ENCODE measurements at places on chromosomes 6 and 20. TPM values are rescaled to one million over a fixed set of nuclear protein-coding genes. Genes with fewer than 3 reads are reported as not detected.
A peak's percentile ranks its signal among the peaks of the same experiment; 100 is the strongest.

FOXA2 gene
- polyA plus RNA-seq, result 12.7 TPM

TBC1D7 gene
- 9.6 TPM for polyA plus RNA-seq

CCR6 gene
- polyA plus RNA-seq, result 0.02 TPM

MYLK4 gene
- 0.07 TPM for polyA plus RNA-seq

ADGRF1 gene
- 0.01 TPM for polyA plus RNA-seq

DNA sequence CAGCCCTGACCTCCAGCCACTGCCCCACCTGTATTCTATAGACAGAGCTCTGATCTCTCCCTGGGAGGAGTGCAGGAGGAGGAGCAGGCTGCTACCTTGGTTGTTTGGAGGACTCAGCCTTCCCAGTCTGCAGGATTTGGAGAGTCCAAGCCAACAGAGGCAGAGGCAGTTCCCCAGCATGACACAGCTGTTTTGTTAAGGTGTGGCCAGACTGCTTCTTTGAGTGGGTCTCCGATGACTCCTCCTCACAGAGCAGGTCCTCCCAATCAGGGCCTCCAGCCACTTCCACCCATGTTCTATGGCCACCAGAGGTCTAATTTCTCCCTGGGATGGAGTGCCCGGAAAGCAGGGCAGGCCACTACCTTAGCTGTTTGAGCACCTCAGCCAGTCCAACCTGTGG lies 203.5 kb downstream of the HACE1 start:
- DNase-seq, result no peak

DNA sequence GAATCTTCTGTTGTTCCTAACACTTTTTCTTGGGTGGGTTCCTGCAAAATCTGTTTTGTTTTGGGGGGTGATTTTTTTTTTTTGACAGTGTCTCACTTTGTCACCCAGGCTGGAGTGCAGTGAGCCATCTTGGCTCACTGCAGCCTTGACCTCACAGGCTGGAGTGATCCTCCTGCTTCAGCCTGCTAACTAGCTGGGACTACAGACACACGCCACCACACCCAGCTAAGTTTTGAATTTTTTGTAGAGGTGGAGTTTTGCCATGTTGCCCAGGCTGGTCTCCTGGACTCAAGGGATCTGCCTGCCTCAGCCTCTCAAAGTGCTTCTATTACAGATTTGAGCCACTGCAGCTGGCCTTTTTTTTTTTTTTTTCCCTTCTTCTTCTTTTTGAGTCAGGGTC lies 60.5 kb upstream of the SNAP91 start:
- DNase-seq, result no peak

DNA sequence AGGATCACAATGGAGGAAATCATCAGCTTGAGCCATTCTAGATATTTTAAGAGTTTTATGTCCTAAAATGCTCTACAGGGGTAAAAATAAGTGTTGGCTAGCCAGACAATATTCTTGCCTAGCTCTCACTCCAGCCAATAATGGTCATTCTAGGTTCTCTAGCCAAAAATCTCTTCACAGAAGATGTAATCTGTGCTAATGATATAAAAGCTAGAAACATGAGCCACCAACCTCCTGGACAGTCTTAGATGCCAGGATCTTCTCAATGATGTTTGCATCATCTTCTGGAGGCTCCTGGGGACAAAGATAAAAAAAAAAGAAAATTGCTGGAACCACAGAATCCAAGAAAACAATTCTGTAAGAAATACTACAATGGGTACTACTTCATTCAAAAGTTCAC lies 119.1 kb downstream of the CHD6 start:
- DNase-seq, result no peak

- no peak for DNase-seq
Observed at GRCh38 chr20:63956664-63957003, 418 bp upstream of the UCKL1 start.

- no peak for DNase-seq
Observed at GRCh38 chr6:71199736-71200135, 88.9 kb upstream of the OGFRL1 start.

DNA sequence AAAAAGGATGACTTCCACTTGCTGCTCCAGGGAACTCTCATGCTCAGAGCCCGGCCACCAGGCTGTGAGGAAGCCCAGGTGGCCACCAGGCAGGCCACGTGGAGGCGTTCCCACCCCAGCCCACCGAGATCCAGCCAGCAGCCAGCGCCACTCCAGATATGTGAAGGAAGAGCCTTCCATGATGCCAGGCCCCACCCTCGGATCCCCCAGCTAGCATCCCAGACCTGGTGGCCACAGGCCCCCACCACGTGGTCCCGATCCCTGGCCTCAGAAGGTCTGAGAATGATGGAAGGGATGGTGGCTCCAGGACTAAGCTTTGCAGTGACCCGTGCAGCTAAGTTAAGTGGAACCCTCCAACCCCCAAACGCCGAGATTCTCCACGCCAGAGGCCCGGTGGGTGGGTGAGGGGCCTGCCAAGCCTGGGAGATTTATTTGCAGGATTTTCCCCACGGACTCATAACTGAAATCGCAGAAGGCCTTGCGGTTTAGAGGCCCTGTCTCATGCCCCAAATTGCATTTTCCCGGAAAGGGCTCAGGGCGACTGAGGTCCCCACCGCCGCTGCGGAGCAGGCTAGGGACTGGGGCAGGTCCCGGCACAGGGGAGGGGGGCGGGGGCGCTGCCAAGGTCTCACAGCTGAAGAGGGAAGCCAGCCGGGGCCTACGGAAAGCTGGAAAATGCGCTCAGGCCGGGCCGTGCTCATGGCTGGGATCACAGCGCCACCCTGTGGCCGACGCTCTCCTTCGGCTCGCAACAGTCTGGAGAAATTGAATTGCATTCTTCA lies 31.1 kb upstream of the CST7 start:
- peak; percentile 64 for DNase-seq

DNA sequence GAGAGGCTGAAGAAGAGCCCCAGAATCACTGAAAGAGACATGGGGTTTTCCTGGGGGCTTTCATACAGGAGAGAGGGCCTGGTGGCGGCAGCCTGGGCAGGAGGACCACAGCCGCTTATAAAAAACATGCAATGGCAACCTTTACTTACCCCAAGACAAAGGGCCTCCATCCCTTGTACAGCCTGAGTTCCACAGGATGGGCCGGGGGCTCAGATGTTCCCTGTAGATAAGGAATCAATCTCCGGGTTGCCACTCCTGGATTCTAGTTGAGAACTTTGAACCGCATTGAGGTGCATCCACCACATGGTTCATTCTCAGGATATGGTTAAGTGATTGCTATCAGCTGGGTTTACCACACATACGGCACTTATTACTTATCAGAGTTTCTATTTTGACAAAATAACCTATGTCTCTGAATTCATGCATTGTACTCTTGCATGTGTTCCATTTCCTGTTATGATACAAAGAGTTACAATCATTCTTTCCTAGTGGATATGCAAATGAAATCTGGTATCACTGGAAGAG lies 677.6 kb downstream of the KIF16B start:
- no peak for DNase-seq

DNA sequence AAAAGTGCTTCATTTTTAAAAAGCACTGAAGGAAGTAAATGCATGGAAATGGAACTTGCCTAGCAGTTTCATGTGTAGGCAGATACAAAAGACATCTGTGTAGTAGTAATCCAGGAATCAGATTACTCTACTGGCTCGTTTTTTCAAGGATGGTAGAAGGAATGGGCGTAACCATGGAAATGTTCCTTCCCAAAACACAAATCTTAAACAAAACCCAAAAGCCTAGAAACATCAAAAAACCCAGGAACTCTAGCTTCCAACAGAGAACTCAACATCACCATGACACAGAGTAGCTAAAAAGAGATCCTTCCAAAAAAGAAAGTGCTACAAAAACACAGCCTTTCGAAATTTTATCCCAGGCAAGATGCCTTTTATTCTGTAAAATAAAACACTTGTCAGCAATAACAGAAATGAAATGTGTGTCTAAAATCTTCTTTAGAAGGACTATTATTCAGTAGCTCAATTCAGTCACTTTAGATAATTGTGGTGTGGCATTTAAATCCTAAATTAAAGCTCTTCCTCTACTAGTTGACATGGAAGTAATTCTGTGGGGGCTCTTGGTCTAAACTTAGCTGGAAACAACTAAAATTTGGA lies 81.7 kb downstream of the FAM217A start:
- DNase-seq, result no peak

DNA sequence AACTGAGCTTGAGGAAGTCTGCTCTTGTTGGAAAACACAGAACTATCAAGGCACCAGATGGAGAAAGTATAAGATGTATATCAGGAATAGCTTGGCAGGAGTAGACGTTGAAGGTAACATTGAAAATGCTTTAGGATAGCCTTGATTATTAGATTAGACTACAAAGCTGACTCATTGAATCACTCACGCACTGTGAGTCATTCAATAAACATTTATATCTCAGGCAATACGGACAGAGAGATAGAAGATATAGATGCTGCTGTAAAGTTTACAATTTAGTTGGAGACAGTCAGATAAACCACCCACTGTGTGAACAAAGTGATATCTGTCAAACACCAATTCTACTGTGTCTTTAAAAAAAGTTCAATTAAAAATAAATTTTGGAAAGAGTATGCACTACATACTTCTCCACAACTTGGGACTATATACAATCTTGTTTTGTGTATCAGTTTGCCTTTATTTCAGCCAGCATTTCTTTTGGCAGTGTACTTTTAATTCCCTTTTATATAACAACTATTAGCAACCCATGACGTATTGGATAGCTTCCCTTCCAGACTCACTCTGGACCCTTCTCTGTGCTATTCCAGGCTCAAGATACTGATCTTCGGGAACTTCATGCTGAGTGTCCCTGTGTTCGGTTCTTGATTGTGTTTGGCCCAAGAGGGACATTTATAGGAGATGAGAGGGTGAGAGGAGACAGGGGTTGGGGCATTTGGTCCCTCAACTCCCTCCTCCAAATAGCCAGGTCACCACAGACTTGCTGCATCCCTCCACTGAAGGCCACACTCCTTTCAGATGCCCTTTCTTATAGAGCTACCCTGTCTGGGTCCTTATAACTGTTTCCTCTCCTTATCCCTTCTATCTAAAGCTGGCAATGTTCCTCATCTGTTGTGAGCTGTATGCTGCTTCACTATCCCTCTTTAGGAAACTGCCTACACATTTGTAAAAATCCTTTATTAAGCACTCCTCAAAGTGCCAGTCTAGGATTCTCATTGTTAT lies 176.6 kb upstream of the PTPRK start:
- DNase-seq, result no peak

DNA sequence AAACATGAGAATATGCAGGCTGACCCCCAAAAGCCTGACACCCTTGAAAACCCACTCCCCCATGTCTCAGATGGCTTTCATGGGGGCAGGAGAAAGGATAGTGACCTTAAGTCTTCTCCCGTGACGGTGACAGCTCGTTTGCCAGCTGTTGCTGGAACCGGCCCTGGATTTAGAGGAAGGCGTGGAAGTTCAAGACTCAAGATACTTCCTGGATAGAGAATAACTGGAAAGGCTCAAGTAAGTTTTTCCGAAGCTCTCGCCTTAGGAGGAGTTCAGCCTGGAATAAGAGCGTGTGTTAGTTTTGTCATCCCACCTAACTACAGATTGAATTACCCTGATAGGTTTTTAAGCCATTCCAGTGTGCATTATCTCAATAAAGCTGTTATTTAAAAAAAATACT lies 11.6 kb upstream of the MTG2 start:
- no peak for DNase-seq

DNA sequence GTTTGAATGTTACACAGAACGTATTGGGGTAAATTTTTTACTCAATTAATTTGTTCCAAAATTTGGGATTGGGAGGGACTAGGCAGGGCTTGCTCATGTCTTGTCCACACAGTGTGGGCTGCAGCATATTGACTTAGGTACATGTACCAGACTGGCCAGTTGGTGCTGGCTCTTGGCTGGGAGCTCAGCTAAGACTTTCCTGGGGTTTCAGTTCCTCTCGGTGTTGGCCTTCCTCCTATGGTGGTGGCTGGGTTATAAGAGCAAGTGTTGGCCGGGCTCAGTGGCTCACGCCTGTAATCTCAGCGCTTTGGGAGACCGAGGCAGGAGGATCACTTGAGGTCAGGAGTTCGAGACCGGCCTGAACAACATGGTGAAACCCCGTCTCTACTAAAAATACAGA lies 4.9 kb downstream of the CENPQ start:
- no peak for DNase-seq

GRCh38 chr6:112330879-112331265 lies 16.3 kb upstream of the RFPL4B start:
- DNase-seq, result no peak

- no peak for DNase-seq
Observed at GRCh38 chr6:61841958-61842357, 444.1 kb downstream of the KHDRBS2 start.

DNA sequence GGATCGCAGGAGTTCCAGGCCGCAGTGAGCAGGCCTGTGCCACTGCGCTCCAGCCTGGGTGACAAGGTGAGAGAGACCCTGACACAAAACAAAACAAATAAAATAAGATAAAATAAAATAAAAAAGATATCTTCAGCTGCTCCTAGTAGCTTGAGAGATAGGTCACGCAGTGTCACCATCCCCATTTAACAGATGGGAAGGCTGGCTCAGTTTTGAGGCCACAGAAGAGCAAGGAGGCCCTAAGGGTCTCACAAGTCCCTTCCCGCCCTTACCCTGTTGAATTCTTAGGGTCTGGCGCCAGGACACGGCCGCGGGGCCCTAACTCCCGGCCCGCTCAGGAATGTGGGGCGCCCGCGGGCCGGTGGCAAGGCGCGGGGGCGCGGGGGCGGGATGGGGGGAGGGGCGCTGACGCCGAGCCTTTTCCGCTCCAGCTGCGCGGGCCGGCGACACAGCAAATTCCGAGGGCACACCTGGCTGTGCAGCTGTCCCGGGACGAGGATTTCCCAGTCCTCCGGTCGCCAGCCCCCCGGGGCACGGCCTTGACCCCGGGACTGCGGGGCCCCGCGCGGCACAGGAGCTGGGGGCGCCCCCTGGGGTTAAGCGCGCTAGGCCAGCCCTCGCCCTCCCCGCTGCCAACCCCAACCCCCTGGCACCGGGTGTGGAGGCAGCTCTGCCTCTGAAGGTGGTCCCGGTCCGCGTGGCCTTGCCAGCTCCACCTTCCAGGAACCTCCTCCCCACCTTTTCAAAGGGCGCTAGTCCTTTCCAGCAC lies 10.3 kb upstream of the R3HDML start:
- no peak for DNase-seq

DNA sequence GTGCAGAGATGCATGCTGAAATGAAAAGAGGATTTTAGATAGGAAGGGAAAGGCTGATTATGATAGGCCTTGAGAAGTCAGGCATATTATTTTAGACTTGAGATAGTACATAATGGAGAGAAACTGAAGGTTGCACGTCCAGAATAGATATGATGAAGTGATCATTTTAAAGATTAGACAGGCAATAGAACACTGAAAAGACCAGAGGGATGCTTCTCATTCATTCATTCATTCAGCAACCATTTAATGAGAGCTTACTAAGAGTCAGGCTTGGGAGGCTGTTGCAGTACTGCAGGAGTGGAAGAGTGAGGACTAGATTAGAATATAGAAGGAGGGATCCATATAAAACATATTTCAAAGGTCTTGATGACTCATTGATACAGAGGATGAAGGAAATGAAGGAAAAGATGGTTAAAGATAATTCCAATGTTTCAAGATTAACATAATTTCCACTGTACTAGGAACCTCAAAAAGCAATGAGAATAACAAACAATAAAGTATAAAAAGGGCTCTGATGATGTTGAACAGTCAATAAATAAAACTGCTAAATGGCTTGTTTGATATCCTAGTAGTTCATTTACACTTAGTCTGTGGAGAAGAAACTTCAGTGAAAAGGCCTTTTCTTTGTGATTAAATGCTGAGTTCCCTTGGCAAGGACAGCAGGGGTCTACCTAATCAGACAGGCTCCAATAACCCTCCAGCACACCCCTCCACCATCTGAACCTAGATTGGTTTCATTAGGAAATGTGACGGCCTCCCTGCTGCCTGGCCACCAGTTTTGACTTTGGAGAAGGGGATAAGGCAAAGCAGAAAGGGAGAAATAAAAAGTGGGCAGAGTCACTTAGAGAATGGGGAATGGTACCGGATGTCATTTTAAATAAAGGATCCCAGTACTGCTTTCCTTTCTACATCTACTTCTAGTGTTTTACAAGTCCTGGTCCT lies 5.3 kb upstream of the FBXO9 start:
- DNase-seq, result no peak
